Activated naive CD4-positive, alpha-beta T cell treated with Interleukin-2 at 50 U/mL for 16 hours (primary cell): ENCODE measurements at places on chromosomes 12 and 14.

DNA sequence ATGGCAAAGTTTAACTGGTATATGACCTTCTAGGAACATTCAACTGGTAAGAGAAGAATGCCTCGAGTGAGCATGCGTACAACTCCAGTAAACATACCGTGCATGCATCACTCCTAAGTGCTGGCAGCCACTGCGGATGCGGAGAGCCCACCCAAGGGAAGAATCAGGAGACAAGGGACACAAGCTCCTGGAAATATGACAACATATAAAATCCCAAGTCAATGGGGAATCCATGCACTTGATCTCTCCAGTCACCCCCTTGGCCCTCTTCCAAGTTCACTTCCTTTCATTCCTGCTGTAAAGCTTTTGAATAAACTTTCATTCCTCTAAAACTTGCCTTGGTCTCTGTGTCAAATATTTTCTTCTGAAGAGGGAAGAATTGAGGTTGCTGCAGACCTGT is 168.7 kb upstream of the TMCC3 start:
- no peak for DNase-seq

DNA sequence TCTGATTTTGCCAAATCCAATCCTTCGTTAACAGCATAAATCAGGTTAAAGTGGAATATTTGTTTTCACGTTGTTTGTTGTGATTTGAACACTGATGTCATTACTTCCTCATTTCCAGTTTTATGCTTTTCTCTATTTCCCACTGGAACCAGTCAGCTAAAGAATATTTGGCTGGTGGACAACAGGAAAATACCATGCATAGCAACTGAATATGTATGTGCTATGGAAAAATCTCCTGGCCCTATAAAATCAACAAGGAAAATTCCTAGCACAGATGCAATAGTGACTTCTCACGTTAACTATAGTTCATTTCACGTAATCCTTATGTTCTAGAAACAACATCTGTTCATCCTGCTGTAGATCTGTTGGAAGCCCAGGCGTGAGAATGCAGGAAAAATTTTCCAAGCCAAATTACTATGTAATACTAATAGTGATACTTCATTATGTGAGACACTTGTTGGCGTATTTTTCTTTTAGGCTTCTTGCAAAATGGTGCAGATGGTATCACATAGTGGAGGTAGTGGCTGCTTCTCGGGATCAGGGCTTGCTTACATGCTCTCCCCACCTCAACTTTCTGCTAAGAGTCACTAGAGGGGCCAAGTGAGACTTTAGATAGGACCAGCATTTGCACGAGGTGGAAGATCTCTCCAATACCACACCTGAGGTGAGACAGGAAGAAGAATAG is 86.3 kb upstream of the USP44 start:
- DNase-seq = no peak

DNA sequence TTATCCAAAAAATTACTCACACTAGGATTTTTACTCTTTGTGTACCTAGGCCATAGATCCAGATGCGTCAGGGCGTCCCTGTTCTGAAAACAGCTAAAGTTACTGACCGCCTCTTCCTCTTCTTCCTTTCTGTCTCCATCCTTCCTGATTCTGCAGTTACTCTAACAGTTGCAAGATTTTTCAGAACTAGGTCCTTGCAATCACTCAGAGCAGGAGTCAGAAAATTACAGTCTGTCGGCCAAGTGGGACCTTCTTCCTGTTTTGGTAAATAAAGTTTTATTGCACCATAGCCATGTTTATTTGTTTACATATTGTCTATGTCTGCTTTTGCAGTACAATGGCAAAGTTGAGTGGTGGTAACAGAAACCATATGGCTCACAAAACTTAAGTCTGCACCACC is 25.6 kb upstream of the FGF6 start:
- no peak for DNase-seq

GRCh38 chr12:6638305-6638704 is 2.5 kb upstream of the LPAR5 start:
- no peak for DNase-seq

- DNase-seq = no peak
Measured at GRCh38 chr12:5210179-5210922, 166.7 kb downstream of the KCNA5 start.

- DNase-seq = no peak
Measured at GRCh38 chr12:76810671-76811419, 46.9 kb downstream of the ZDHHC17 start.

DNA sequence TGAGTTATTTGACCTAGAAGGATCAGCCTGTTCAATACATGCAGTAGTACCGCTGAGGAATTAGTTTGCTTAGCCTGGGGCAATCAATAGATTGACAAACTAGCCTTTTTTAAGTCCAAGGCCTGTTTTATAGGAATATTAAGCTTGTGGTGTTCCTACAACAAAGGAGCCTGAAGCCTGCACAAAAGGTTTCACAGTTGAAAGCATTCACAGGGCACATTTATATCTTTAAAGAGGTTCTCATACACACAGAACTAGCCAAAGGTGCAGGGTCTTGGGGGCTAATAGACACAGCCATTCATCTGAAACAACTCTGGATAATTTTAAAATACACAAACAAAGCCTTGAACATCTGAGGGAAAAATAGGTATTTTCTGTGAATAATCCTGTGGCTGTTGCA is 160.3 kb downstream of the RPS29 start:
- DNase-seq = no peak

DNA sequence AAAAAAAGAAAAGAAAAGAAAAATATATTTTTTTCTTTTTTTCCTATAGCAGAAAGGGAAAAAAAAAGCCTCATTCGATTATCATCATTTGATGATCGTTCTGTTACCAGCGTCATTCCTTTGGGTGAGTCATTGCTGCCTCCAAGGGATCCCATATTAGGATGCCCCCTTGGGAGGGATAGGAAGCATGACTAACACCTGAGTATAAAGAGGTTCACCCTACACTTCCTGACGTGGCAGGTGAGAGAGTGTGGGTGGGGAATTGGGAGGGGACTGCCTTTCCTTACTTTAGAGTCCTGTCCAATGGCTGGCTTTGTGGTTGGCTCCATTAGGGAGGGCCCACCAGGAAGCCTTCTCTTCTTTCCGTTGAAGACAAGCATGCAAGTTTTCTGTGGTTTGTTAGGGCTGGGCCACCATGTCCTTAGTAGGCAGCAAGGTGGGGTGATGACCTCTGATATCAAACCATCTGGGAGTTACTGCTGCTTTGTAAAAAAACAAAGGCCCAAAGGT is 56.1 kb upstream of the FUT8 start:
- DNase-seq = peak; percentile 16

DNA sequence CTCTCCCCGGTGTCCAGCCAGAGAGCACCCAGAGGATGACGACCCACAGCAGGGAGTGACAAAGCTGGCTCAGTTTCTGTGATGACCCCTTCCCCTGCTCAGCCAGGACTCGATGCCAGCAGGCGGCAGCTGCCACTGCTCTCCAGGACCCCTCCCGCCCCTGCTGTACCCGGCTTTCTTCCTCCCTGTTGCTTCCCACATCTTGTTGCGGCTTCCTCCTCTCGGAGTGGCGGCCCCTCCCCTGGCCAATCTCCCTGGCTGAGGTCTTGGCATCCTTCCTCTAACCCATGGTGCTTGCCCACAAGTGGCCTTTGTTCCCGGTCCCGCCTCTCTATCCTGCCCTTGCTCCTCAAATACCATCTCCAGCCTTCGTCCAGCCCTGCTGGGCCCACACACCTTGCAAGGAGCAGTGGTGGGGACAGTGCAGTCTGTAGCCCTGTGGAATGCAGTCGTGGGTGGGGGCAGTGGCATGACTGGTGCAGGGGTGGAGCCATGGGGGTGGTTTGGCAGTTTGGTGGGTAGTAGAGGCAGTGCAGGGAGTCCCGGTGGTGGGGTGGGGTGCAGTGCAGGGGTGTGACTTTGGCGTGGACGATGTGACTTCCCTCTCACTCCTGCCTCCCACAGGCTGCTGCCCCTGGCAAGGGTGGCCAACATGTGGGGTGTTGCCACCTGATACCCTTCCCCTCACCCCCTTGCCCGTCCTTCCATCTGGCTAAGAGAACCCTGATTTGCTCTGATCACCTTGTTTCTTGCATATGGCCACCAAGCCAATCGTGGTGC is 16.3 kb upstream of the BEGAIN start:
- DNase-seq = no peak

DNA sequence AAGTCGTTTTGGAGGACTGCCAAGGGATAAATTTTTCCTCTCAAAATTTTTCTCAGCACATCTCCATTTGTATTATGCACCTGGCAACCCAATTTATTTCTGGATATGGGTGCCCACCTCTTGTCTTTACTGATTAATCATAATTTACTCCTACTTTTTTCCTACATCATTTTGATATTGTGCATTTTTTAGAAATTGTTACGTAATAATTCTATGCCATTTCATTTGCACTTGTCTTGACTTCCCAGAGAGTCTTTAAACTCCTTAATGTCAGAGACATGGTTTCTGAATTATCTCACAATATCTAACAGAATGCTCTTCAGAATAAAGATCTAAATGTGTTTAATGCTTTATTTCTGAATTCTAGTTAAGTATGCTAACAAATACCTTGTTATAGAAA is 113.1 kb downstream of the TMTC3 start:
- DNase-seq = no peak

DNA sequence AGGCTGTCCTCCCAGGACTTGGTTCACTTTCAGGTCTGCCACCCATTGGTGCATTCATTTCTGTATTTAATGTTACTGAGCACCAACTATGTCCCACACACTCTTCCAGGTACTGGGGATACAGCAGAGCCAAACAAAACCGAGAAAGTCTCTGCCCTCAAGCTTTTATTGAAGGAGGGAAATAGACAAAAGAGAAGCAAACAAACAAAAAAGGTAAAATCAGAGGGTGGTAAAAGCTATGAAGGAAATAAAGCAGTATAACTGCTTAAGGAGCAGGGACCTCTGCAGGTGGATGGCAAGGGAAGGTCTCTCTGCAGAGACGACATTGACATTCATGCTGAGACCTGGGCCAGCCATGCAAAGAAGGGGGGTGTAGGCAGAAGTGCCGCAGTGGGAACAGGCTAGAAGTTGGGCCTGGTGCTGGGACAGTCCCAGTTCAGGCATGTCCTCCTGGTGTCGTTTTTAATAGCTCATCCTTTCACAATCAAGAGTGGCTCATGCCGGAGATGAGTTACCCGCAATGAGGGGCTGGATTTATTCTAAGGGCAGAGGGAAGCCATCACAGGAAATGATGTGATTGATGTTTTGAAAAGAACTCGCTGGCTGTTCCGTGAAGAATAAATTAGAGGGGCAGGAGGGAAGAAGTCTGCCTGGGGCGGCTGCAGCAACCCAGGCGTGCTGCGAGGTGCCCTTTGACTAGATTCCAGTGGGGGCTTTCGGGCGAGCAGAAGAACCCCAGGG is 72.8 kb downstream of the IRF2BPL start:
- peak; percentile 60 for DNase-seq

DNA sequence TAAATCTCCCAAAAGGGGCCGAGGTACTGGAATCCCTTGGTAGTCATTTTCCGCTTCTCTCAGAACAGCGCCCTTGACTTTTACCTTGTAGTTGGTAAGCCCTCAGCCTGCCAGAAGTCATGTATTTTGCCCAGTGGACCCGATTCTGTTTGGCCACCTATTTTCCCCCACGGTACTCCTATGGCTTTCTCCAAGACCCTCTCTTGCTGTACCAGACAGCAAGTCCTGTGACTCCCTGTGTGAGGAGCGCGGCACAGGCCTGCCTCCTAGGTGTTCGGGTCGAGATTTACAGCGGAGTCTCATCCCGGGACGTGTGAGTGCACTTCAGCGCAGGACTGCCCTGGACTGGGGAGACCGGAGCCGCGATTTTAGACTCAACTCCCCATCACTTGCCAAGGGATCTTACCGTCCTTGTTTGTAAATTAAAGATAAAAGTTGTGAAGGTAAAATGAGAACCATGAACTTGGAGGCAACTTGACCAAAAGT is 1.1 kb upstream of the MBD6 start:
- DNase-seq = peak; percentile 21

- no peak for DNase-seq
Measured at GRCh38 chr12:129119537-129119936, 266.3 kb downstream of the GLT1D1 start.

- DNase-seq = no peak
Measured at GRCh38 chr12:62657363-62657632, 190.7 kb downstream of the MON2 start.

- no peak for DNase-seq
Measured at GRCh38 chr14:91143862-91144261, 30.0 kb downstream of the DGLUCY start.

GRCh38 chr14:52266179-52266578 is 1.3 kb upstream of the PTGDR start:
- no peak for DNase-seq

DNA sequence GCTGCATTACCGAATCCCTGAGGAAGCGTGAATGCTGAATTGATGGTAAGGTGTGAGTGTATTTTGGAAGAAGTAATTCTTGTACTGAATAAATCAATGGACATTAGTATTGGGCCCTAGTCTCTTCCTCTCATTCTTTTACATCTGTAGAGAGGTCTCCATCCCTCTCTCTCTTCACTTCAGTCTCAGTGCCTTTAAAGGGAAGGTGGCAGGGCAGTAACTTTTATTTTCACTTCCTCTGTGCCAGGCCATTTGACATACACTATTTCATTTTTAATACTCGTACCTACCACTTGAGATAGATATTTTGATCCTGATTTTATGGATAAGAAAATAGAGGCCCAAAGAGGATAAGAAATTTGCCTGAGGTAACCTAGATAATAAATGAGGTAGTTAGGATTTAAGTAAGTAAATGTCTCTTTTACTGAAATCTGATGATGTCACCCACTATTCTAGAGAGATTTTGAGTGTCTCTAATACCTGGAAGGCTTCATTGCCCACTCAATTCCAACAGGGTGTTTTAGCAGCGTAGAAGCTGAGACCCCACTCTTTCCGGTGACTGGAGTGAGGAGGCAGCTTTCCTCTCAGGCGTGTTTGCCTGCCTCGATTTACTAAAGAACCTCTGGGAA is 177.9 kb upstream of the PRICKLE1 start:
- DNase-seq = no peak

DNA sequence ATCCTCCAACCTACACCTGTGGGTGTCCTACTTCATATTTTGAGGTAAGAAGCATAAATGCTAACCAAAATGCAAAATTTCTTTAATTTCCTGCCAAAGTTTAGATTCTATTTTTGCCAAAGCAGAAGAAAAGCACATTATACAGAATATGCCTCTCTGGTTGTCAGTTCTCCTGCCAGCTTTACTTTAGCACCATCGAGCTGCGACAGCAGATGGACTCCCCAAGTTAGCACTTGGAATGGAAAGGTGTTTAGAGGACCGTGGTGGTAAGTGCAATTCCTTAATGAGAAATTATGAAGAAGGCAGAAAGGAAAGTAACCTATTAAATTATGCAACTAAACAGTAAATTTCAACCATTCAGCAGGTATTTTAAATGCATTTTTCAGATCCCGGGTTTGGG is 326.6 kb downstream of the RERGL start:
- no peak for DNase-seq

GRCh38 chr14:77221241-77221871 is 39.8 kb downstream of the TMEM63C start:
- no peak for DNase-seq
